ENCODE measurements at places on chromosomes 1 and 21.
A peak's percentile ranks its signal among the peaks of the same experiment; 100 is the strongest.

DNA sequence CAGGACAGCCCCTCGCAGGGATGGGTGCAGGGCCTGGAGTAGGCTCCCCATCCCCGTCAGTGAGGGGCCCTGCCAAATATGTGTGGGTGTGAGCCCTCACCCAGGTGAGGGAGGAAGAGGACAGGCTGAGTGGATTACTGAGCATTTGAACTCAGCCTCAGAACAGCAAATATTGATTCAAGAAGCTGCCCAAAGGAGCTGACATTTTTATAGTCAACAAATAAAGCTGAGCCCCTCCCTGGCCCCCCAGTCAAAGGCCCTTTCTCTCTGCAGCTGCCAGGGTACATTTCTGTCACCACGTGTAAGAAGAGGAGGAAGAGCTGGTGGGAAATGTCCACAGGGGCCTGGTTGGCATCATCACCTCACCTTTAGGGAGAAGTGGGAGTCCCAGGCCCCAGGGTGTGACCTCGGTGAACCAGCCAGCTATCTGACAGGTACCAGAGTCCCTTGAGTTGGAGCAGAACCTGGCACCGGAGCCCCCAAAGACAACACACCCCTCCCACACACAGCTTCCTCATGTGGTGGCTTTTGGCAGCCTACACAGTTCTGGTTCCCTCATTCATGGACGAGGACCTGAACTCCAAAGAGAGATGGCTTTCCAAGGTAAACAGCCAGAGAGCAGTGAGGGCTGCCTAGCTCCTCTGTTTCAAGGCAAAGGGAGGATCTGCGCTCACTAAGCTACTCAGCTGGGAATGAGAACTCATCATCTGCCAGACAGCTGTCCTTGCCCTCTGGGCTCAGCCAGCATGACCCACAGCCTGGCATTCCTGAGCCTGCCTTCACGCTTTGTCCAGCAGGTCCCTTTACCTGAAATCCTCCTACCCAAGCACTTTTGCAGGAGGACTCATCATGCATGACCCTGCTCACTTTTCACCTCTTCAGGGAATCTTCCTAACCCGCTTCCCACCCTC, 43.0 kb upstream of the TENT5C start:
- no peak for DNase-seq

DNA sequence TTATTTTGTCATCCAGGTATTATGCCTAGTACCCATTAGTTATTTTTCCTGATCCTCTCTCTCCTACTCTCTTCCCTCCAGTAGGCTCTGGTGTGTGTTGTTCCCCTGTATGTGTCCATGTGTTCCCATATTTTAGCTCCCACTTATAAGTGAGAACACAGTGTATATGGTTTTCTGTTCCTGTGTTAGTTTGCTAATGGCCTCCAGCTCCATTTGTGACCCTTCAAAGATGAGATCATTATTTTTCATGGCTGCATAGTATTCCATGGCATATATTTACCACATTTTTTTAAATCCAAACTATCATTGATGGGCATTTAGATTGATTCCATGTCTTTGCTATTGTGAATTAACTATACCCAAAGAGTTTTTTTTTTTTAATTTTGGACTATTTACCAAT, 1675.7 kb upstream of the B3GALT2 start:
- no peak for DNase-seq

GRCh38 chr1:212718499-212718898, 18.9 kb upstream of the BATF3 start:
- DNase-seq = no peak

- DNase-seq = no peak
These were observed 66.0 kb downstream of the GNG4 start for GRCh38 chr1:235583511-235584001.

DNA sequence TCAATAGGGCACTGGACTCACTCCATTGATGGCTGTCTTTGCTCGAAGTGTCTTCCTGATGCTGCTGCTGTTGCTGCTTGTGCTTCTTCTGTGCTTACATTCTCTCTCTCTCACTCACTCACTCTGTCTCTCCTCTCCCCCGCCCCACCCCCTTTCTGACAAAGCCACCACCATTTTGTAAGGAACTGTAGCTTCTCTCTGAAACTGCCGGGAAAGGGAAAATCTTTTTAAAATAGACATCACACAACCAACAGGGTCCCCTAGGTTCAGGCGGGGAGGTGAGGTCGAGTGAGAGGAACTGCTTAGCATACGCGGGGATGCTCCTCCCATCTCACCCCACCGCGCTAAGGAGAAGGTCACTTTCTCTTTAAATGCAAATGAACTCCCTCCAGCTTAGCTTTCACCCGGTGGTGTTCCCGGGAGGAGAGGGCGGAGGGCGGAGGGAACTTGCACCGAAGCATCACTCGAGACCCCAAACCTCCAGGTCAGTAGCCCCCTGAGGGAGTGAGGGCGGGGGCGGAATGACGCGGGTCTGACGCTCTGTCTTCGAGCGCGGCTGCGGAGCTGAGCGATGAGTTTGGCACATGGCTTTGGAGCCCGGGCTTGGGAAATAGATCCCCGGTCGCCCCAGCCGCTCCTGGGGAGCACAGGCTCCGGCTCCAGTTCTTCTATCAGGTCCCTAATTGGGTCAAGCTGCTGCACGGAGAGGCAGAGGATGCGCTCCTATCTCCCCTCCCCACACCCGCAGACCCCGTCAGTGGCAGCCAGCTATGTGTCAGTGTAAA, at the start of gene CCDC28B:
Gene CCDC28B (plus strand): TSS at position 370 of the 785 bp plus-strand sequence. CDS start 1,341 bp downstream, outside the sequence.
- DNase-seq = peak; percentile 45

DNA sequence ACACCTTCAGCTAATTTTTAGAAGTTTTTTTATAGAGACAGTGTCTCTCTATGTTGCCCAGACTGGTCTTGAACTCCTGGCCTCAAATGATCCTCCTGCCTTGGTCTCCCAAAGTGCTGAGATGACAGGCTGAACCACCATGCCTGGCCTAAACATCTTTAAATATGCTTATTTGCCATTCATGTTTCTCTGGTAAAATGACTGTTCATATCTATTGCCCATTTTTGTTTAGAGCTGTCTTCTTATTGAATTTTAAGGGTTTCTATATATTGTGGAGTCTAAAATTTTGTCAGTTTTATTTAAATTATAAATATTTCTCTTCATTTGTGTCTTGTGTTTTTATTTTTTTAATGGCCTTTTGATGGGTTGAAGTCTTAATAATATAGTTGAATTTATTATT, 3.0 kb upstream of the PM20D1 start:
- DNase-seq = no peak

- DNase-seq = no peak
These were observed 117.5 kb upstream of the VANGL1 start for GRCh38 chr1:115524236-115524635.

- no peak for DNase-seq
These were observed 46.7 kb upstream of the PLPPR4 start for GRCh38 chr1:99217599-99217998.

DNA sequence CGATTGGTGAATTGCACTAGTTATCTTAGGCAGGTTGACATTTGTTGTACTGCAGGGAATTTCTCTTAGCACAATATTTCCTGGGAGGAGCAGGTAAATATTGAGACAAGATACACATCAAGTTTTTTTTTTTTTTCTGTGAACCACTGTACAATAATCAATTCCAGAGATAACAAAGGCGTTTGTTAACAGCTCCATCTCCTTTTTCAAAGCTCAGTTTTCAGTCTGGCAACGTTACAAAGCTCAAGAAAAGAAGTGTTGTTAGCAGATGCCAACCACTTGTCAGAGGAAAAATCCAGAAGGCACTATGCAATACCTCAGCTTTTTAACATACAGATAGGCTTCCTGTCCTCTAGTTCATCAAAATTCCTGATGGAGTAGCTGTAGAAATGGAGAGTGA, 40.9 kb upstream of the DAB1 start:
- no peak for DNase-seq

- no peak for DNase-seq
These were observed 94.4 kb downstream of the COLGALT2 start for GRCh38 chr1:183942933-183943693.

- no peak for DNase-seq
These were observed 195.4 kb upstream of the RUNX1 start for GRCh38 chr21:35244514-35244913.

DNA sequence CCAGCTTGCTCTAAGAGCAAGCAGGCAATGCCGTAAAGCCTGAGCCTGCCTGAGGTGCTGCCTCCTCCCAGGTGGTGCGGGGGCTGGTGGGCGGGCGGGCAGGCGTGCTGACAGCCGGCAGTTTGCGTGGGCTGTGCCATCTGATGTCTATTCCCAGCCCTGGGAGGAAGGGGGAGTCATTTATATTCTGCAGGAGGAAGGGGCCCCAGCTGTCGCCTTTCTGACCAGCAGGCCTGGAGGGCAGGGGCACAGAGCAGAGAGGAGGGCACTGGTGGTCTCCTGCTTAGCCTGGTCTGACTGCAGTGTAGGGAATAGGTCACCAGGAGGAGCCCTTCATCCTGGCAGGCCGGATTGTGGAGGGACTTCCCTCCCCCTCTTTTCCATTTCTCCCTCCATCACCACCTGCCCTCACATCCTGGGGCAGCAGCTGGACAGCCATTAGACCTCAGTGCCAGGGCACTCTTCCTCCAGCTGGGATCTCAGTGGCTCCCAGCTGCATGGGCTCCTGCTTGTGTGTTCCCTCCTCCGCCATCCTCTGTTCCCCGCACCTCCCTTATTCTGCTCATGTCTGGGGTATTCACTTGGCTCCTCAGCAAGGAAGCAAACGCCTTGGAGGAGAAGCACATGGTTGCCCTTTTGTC, 4.4 kb downstream of the CYB561D1 start:
- no peak for DNase-seq

- DNase-seq = no peak
These were observed 130.8 kb downstream of the PRDM2 start for GRCh38 chr1:13830616-13831280.

GRCh38 chr1:36919491-36920145, 114.7 kb downstream of the GRIK3 start:
- DNase-seq = no peak

- DNase-seq = peak; percentile 52
These were observed 106.9 kb upstream of the TMEM51 start for GRCh38 chr1:15046487-15047165.

DNA sequence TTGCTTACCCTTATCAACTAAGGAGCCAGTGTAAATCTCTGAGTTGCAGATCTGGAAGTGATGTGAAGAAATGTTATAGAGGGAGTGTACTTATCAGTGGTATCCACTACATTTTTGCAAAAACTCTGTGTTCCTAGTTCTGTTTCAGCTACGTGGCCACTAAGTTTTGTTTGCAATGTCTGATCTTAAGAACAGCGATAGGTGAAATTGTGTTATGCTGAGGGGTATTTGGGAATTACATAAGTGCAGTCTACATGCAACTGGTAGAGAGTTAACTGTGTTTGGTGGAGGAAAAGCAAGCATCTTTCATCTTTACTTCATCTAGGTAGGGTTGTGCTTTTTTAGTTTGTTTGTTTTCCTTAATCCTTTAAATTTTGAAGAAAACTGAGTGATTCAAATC, 198.8 kb upstream of the SGIP1 start:
- no peak for DNase-seq

DNA sequence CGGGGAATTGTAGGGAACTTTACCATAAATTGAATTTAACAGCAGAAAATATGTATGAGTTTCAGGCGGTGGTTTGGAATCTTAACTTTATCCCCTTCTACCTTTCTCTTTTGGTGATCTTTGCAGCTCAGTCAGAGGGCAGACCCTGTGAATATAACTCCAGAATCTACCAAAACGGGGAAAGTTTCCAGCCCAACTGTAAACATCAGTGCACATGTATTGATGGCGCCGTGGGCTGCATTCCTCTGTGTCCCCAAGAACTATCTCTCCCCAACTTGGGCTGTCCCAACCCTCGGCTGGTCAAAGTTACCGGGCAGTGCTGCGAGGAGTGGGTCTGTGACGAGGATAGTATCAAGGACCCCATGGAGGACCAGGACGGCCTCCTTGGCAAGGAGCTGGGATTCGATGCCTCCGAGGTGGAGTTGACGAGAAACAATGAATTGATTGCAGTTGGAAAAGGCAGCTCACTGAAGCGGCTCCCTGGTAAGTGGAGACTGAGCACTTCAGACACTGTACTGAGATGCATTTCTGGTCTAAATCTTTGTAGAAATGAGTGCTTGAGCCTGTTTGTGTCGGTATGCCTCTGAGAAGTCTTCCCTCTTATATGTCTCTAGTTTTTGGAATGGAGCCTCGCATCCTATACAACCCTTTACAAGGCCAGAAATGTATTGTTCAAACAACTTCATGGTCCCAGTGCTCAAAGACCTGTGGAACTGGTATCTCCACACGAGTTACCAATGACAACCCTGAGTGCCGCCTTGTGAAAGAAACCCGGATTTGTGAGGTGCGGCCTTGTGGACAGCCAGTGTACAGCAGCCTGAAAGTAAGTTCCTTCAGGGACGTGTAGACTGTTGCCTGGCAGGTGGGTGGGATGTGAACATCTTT, 1.5 kb downstream of the CCN1 start:
- DNase-seq = no peak

GRCh38 chr21:38444691-38445090, 53.6 kb downstream of the ERG start:
- no peak for DNase-seq

DNA sequence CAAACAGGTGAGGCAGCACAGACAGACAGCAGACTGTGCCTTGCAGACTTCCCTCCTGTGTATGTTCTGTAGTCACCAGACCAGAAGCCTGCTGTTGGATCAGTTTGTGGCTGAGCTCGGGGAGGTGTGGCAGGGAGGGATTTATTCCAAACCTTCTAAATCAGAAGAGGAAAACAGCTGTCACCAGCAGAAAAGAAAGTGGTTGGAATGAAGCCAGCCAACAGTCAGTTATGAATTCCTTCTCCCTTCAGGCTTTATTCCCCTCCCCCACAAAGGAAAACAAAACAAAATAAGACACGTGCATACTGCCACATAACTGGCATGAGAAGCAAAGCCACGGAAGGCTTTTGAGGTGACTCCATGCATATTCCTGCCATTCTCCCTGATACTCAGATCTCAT, 19.0 kb upstream of the PIGV start:
- DNase-seq = no peak

GRCh38 chr1:206875752-206876377, 10.4 kb downstream of the IL20 start:
- DNase-seq = no peak

DNA sequence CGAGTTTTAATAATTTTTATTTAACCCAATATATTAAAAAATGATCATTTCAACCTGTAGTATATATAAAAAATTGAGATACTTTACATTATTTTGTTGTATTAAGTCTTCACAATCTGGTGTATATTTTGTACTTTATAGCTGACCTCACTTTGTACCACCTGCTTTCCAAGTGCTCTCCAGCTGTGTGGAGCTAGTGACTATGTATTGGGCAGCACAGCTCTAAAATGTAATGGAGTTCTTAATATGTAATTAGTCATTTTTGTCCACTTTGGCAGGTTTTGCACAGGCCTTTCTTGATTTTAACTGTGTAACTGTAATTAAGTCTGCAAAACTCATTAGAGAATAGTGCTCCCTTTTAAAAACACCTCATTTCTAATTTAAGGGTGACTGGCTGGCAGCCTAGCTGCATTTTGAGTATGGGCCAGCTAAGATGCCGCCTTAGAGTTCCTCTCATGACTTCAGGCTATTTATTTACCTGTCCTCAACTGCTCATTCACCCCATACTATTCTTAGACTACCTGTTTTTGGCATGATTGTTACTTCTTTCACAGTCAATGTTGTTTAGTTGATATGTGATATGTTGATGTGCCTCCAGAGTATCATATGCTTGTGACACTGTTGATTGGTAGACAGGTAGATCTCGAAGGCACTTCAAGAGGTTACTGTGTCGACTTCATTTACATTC, 43.2 kb downstream of the ZYG11B start:
- DNase-seq = no peak

GRCh38 chr1:43034195-43034658, 75.6 kb upstream of the SLC2A1 start:
- no peak for DNase-seq

Data from GDM1 (cell line).